ENCODE measurements at places on chromosomes 11 and 22.

DNA sequence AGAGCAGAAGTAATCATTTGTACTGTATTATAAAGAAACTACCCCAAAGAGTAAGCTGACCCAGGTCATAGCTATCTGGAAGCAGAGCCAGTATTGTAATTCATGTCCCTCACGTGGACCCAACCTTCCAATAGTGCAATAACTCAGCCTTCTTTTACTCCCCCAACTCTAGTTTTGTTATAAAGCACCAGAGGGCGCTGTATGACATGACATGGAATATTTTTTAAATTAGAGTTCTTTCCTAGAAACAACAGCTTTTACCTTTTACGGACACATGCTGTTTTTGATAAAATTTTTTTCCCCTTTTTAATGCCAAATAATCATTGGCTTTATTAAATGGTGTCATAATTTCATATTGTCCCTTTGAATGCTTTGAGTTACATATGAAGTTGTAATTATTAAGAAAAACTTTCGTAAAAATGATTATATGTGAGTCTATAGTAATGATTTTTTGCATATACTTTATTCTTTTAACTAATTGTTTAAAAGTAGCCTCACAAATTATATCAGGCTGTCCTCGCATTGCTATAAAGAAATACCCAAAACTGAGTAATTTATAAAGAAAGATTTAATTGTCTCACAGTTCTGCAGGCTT, 76.9 kb downstream of the DKK3 start:
- DNase-seq, result no peak

- no peak for DNase-seq
Measured at GRCh38 chr22:47372596-47373385, 610.3 kb downstream of the TBC1D22A start.

DNA sequence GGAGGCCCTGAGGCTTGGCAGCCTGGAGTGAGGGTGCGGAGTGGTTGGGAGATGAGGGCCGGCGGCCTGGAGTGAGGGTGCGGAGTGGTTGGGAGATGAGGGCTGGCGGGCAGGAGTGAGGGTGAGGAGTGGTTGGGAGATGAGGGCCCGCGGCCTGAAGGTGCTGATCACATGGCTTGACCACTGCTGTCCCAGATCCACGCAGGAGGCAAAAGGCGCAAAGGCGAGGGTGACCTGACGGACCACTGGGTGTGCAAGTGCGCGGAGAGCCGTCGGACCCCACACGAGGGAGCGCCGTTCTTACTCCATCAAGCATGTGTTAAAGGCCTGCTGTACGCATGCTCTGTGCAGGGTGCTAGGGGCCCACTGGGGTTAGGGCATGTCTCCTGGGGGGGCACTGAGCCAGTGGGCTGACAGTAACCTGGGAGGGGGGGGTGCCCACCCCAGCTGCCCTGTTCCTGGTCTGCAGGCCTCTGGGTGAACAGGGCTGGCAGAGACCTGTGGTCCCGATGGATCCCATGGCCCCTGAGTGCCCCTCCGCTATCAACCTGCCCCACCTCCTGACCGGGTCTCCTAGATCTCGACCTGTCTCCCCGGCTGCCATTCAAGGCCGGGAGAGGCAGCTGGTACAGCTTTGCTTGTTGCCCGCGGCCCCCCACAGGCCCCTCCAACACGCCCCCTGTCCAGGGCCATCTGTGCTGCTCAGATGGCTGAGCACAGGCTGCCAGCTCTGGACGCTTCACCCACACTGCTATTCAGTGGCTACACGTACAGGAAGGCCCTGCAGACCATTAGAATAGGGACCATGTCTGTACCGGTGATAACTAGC, 21.1 kb downstream of the MRGPRD start:
- DNase-seq, result no peak

- DNase-seq, result no peak
Measured at GRCh38 chr11:121762820-121763219, 310.1 kb upstream of the SORL1-AS1 start.

DNA sequence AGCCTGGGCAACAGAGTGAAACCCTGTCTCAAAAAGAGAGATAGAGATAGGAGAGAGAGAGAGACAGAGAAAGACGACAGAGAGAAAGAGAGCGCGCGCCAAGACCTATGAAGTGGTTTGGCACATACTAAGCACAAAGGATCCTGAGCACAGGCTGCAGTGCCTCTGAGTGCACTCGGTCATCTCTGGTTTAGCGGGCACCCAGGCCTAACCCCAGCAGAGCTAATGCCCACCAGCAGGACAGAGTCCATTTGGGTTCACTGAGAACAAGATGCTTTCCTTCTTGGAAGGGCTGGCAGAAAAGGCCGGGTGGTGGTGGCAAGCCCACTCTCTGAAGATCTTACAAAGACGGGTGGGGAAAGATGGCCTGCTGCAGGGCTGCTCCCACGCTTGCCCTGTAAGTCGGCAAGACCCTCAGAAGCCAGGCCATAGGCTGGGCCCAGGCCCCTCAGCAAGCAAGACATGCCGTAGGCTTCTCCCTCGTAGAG, 3.3 kb downstream of the SCARF2 start:
- no peak for DNase-seq

GRCh38 chr11:10670099-10670498, 23.5 kb downstream of the IRAG1 start:
- no peak for DNase-seq

DNA sequence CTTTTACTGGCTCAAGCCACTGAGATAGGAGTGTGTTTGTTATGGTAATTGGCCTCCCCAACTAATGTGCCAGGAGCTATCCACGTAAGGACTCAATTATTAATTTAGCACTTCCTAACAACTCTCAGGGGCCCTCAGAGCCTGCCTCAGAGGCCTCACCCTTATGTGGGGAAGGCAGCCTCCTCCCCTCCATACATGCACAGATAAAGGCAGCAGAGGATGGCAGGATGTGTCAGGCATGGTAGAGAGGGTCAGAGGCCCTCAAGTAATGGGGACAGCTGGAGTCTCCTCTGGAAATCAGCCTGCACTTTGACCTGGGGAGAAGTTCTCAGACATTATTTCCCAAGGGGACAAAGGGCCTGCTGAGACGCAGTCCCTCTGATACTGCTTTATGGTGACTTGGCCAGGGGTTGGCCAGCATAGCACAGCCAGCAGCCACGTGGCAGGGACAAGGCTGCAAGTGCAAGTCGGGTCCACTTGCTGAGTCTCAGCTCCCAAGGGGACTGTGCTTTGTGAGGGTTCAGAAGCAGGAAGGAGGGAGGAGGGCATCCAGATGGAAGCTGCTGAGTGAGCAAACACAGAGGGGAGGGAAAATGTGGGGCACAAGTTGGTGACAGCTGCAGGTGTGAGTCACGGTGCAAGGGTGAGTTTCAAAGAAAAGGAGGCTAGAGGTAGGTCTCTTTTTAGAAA, 17.0 kb downstream of the MOGAT2 start:
- DNase-seq, result no peak

GRCh38 chr11:107218123-107219013, 200.1 kb upstream of the GUCY1A2 start:
- no peak for DNase-seq

DNA sequence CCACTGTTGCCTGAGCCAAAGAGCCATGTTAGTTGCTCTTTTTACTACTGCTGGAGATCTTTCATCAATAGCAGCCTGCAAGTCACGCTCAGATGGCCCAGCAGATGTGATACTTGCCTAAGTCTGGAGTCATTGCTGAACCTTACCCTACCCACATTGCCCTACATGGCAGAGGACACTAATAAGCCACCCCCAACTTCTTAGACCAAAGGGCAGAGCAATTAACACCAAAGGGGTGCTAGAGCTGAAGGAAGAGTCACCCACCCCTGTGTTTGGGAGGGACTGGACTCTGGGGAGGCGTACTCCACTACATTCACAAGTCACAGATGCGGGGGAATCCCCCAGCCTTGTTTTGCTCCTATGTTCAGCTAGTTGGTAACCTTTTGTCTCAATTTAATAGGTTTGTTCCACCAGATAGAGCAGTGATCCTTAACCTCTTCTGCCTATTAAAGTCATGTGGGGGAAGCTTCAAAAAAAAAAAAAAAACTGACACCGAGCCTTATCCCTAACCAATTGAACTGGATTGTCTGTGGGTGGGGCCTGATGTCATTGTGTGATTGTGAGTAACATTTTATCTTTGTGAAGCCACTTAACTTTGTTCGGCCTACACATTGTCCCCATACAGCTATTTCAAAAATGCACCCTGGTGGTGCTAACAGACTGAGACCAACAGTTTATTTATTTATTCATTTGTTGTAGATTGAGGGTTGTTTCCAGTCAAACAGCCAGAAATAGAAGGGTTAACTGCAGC, 13.1 kb downstream of the ADM start:
- no peak for DNase-seq

GRCh38 chr22:49064836-49065235, 762.8 kb downstream of the BRD1 start:
- DNase-seq, result no peak

DNA sequence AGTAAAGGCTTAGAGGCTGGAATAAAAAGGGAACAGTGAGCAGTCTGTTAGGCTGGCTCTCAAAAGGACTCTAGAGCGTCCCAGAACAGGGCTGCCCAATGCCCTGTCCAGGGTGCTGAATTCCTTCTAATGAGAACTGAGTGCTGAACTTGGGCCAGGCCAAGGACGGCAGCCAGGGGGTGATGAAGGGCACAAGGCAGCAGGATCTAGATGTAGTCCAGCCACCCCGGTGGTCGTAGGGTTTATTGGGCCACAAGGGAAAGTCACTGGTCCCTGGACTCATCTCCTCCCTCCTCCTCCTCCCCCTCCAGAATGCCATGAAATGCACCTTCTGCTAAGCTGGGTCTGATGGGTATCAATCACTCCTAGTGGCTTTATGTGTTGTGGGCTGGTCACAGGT, 19.2 kb downstream of the NPTXR start:
- DNase-seq, result no peak

- no peak for DNase-seq
Measured at GRCh38 chr11:31957674-31958073, 133.2 kb upstream of the RCN1 start.

DNA sequence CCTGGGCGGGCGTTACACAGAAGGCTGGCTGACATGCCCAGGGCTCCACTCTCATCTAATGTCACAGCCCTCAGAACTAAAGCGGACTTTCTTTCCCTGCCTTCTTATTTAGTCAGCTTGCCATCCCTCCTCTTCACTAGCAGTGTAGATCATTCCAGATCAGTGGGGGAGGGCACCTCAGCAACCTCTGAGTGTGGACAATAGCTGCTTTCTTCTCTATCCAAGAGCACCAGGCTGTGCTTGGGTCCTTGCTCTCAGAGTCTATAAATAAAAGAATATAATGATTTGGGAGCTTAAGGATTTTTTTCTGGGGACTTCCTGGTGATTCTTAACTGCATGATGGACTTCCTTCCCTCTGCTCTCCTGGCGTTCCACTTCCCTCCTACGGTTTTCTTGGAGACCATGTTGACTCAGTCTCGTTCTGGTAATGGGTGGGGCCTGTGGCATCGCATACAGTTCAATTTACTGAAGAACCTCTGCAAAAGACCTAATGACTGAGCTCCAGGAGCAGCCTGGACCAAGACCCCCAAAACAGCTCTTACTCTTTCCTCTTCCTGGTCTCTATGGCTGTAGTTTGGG, 2.9 kb upstream of the HMBS start:
- no peak for DNase-seq

- DNase-seq, result no peak
Measured at GRCh38 chr22:40757071-40757470, 62.1 kb downstream of the SLC25A17 start.

DNA sequence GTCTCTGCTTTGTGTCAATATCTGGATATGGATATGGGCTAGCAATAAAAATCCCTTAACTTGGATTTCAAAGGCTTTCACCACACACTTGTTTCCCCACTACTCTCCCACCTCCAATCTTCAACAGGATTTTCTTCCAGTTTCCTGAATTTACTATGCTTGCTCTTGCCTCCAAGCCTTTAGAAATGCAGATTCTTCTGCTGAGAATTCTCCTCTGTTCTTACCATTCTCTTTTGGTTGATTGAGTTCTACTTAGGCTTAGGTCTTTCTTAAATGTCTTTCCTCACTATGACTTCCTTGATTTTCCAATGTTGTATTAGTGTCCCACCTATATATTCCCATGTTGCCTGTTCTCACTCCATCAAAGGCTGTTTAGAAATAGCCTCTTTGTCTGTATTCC, 1502.4 kb upstream of the TENM4 start:
- no peak for DNase-seq

DNA sequence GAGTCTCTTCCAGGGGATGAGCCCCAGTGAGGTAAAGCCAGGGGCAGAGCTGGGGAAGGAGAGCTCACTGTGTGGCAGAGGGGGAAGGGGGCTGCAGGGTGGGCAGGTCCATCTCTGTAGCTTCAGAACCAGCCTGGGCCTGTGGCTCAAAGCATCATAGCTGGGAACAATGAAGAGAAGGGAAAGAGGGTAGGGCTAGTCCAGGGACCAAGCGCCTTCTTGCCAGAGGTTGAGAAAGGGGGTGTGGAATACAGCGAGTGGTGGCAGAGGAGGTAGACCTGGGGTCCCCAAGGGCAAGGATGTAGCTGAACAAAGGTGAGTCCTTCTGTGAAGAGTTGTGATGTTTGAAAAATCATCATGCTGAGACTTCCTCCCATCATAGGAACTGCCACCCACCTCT, 1.2 kb upstream of the PLA2G3 start:
- no peak for DNase-seq

DNA sequence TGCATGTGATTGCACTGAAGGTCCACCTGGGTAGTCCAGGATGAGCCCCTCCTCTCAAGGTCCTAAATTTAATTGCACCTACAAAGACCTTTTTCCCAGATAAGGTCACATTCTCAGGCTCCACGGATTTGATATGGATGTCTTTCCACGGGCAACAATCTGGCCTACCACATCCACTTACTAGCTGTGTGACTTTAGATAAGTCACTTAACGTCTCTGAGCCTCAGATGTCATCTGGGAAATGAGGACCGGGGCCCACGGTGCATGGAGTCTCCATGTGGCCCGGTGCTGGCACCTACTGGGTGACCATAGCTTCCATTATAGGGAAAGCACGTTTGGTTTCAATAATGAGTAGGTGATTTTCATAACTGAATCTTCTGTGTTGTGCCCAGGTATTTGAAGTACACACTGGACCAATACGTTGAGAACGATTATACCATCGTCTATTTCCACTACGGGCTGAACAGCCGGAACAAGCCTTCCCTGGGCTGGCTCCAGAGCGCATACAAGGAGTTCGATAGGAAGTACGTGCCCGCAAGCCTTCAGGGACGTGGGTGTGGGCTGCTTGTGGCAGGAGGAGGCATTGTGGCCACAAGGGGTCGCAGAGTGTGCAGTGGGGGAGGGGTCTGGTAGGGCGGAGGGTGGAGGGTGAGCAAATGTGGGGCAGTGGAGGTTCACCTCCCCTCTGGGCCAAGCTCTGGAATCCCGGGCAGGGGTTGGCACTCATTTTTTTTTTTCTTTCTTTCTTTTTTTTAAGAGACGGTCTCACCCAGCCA, 55.7 kb downstream of the ARHGAP8 start:
- no peak for DNase-seq

DNA sequence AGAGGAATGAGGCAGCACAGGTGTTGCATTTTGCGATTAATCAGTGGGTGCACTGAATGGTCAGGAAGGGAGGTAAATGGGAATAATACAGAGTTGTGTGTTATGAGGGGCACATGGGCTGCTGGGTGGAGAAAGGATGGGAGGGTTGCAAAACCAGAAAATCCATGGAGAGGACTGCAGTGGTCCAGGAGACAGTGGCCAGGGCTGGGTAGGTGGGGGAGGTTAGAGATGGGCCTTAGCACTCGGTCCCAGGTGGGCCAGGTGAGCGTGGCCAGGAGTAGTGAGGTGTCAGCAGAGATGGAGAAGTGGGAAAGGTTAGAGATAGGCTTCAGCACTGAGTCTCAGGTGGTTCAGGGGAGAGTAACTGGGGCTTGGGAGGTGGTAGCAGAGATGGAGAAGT, 399.1 kb upstream of the LARGE1 start:
- DNase-seq, result no peak

Data from stimulated activated CD8-positive, alpha-beta memory T cell treated with anti-CD3 and anti-CD28 coated beads, Interleukin-4, amount 100 ng/mL, for 4 hours (primary cell).